ENCODE measurements at places on chromosomes 4 and X.

- DNase-seq: no peak
Measured at GRCh38 chr4:137238456-137239162, 293.7 kb downstream of the PCDH18 start.

- DNase-seq: no peak
Measured at GRCh38 chr4:128862608-128863311, 53.3 kb downstream of the JADE1 start.

GRCh38 chrX:123424546-123424945 is 240.5 kb downstream of the GRIA3 start:
- no peak for DNase-seq

- no peak for DNase-seq
Measured at GRCh38 chr4:123488916-123489315, 92.3 kb downstream of the SPRY1 start.

DNA sequence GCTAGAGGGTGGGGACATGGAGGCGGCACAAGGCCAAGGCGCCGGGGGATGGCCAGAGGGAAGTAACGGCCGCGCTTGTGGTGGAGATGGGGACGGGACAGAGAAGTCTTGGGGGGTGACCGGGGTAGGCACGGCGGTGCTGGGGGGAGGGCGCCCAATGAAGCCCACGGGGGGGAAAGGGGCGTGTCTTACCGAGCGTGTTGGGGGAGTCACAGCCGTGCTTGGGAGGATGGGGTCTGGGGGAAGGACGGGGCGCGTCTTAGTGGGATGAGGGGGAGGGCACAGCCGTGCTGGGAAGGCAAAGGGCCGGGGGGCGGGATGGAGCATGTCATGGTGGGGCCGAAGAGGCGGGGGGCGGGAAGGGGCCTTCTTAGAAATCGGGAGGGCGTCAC is 952 bp downstream of the ARSD start:
- peak; percentile 19 for DNase-seq

DNA sequence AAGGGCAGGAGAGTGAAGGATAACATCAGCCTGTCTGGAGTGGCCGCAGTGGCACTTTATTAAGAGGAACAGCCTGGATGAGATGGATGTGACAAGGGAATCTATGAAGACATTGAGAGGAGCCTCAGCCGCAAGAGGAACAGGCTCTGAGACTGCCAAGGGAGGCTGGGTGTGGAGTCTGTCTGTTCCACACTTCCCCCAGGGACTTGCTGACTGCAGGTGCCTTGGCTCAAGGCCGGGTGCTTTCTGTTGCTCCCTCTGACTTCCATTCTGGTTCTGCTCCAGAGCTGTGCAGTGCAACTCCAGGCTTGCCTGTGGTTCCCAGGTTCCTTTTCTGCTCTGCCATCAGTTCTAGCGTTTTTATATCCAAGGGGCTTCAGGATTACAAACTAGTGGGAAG is 54.6 kb downstream of the FRMPD3 start:
- DNase-seq: no peak

- no peak for DNase-seq
Measured at GRCh38 chr4:81221303-81222081, 6.5 kb upstream of the PRKG2 start.

GRCh38 chr4:7192252-7193029 is at the start of gene SORCS2:
Gene SORCS2, plus strand, starts transcription at chr4:7192538.
- DNase-seq: no peak

DNA sequence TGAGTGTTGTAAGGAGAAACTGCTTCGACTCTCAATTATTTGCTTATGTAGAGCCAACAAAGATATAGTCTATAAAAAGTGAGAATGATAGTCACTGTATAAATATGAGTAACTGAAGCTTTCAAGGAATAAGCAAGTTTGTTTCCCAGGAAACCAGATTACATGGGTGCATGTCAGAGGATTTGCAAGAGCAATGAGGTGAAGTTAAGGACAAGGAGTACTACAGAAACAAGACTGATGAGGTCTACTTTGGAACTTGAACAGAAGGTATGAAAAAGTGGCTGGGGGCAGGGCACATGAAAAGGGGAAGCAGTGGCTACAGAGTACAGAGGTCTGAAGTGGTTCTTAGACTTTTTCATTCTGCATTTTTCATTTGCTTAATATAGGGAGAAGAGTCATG is 321.0 kb upstream of the CXXC4 start:
- DNase-seq: no peak

GRCh38 chr4:14771094-14771493 is 231.2 kb upstream of the CPEB2 start:
- DNase-seq: no peak

GRCh38 chrX:136647677-136648360 is at the start of gene CD40LG:
Gene CD40LG, plus strand, starts transcription at chrX:136648158. Its CDS starts 91 bp downstream, at chrX:136648249.
- no peak for DNase-seq

GRCh38 chr4:38684271-38684670 is 20.3 kb downstream of the KLF3 start:
- no peak for DNase-seq
